ENCODE measurements at places on chromosomes 2 and 18. TPM values are rescaled to one million over a fixed set of nuclear protein-coding genes. Genes with fewer than 3 reads are reported as not detected.

Gene ACTR2
- total RNA-seq, result 114 TPM

Gene SERPINB10
- total RNA-seq, result not detected

Gene SLC9A4
- total RNA-seq, result not detected

Gene CD302
- total RNA-seq, result 2.6 TPM

Gene STEAP3
- 67.8 TPM for total RNA-seq

Gene TOGARAM2
- 0.17 TPM for total RNA-seq

Gene LIPG
- 0.43 TPM for total RNA-seq

Gene FSHR
- total RNA-seq, result not detected

Gene USP34
- 48.6 TPM for total RNA-seq

Gene NMUR1
- total RNA-seq, result not detected

Gene SULT1C2
- total RNA-seq, result 2.3 TPM

Gene GKN2
- total RNA-seq, result not detected

Gene MAL
- total RNA-seq, result not detected

Gene ALPG
- total RNA-seq, result not detected

Gene STARD6
- total RNA-seq, result not detected

Gene STK25
- total RNA-seq, result 197 TPM

Gene IGFBP5
- total RNA-seq, result 0.11 TPM

Gene TSHZ1
- total RNA-seq, result 9.4 TPM

Gene PIEZO2
- total RNA-seq, result 0.10 TPM

Measured in HT1080 (cell line).